Activated naive CD4-positive, alpha-beta T cell treated with anti-CD3 and anti-CD28 coated beads, Interleukin-2, amount 10 ng/mL, durations not matched to agents 7 days and 5 days (primary cell): ENCODE measurements at places on chromosomes 5 and 9.

DNA sequence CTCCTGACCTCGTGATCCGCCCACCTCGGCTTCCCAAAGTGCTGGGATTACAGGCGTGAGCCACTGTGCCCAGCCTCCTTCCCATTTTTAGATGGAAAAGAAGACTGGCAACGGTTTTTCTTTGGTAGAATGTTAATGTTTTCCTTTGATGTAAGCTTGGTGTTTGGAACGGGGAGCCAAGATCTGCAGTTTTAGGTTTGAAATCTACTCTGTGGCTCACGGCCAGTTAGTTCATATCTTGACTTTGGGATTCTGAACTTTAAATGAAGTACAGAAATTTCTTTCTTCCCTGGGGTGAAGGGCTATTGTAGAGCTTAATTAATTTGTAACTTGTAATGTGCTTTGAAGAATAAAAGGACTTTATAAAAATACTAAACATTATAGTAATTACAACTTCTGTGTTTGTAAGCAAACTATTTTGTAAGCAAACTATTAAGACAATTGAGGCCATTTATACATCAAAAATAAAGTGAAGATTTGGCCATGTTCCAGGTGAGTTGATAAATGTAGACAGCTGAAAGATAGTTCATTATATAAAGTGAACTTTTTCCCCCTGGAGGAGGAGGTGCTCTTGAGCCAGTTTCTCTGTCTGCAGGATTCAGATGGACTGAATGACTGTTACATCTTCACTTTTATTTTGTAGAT is 117.1 kb upstream of the TUT7 start:
- H3K4me3 ChIP-seq = no peak overlapping the region
- no peaks in the 10 kb centered on the region for H3K36me3 ChIP-seq
- no peaks in the 10 kb centered on the region for H3K4me1 ChIP-seq
- H3K27ac ChIP-seq = no peak overlapping the region
- DNase-seq = no peak

DNA sequence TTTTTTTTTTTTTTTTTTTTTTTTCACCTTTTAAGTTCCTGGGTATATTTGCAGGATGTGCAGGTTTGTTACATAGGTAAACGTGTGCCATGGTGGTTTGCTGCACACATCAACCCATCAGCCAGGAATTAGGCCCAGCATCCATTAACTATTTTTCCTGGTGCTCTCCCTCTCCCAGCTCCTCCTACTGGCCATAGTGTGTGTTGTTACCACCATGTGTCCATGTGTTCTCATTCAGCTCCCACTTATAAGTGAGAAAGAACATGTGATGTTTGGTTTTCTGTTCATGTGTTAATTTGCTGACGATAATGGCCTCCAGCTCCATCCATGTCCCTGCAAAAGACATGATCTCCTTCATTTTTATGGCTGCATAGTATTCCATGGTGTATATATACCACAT is 350.5 kb downstream of the MAN2A1 start:
- no peaks in the 10 kb centered on the region for H3K27me3 ChIP-seq
- no peak overlapping the region for H3K27ac ChIP-seq
- peaks cover 5% of the 10 kb centered on the region for H3K4me1 ChIP-seq
- DNase-seq = no peak

- H3K36me3 ChIP-seq = peaks cover 47% of the 10 kb centered on the region
- H3K4me1 ChIP-seq = no peaks in the 10 kb centered on the region
- DNase-seq = no peak
- H3K27me3 ChIP-seq = no peaks in the 10 kb centered on the region
Measured at GRCh38 chr5:111387361-111387760, 125.0 kb downstream of the STARD4 start.

DNA sequence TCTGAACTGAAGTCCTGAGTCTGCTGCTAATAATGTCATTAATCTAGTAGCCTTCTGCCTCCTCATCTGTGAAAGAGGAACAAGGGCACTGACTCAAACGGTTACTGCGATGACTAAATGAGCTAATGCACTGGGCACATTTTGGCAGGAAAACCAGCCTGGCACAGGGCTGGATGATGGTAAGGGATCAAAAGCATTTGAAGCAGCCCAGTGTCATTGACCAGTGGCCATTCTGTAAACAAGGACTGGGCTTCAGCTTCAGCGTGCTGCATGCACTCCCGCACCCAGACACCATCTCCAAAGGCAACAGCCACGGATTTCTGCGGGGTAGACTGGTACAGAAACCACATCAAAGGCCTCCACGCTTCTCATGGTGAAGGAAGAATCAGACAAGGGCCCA is 8.0 kb downstream of the GCNT4 start:
- H3K4me1 ChIP-seq = peaks cover 54% of the 10 kb centered on the region
- H3K36me3 ChIP-seq = peaks cover 38% of the 10 kb centered on the region
- H3K27ac ChIP-seq = no peak overlapping the region
- H3K4me3 ChIP-seq = no peak overlapping the region
- no peak for DNase-seq
- H3K27me3 ChIP-seq = no peaks in the 10 kb centered on the region

- H3K36me3 ChIP-seq = no peaks in the 10 kb centered on the region
- no peak overlapping the region for H3K4me3 ChIP-seq
- DNase-seq = no peak
- no peaks in the 10 kb centered on the region for H3K4me1 ChIP-seq
- no peaks in the 10 kb centered on the region for H3K27me3 ChIP-seq
Measured at GRCh38 chr5:148186248-148187003, 16.4 kb upstream of the SPINK6 start.

DNA sequence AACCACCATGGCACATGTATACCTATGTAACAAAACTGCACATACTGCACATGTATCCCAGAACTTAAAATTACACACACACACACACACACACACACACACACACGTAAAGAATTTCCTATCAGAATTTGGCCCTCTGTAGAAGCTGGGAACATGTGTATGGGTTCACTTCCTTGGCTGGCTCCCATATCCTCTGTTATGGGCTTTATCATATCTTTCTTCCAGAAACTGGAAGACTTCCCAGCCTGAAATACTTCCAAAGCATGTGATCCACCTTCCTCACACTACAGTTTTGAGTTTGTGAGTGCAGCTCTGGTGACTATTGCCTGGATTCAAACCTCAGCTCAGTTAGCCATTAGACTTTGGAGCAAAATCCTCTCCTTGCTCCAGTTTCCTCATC is 78.6 kb upstream of the GDNF start:
- H3K4me3 ChIP-seq = no peak overlapping the region
- H3K4me1 ChIP-seq = no peaks in the 10 kb centered on the region
- no peaks in the 10 kb centered on the region for H3K27me3 ChIP-seq
- no peaks in the 10 kb centered on the region for H3K36me3 ChIP-seq
- H3K27ac ChIP-seq = no peak overlapping the region

GRCh38 chr9:79185866-79186265 is 385.9 kb upstream of the TLE4 start:
- no peak for DNase-seq
- H3K36me3 ChIP-seq = no peaks in the 10 kb centered on the region
- no peaks in the 10 kb centered on the region for H3K4me1 ChIP-seq
- H3K27ac ChIP-seq = no peak overlapping the region
- H3K27me3 ChIP-seq = peaks cover 4% of the 10 kb centered on the region

DNA sequence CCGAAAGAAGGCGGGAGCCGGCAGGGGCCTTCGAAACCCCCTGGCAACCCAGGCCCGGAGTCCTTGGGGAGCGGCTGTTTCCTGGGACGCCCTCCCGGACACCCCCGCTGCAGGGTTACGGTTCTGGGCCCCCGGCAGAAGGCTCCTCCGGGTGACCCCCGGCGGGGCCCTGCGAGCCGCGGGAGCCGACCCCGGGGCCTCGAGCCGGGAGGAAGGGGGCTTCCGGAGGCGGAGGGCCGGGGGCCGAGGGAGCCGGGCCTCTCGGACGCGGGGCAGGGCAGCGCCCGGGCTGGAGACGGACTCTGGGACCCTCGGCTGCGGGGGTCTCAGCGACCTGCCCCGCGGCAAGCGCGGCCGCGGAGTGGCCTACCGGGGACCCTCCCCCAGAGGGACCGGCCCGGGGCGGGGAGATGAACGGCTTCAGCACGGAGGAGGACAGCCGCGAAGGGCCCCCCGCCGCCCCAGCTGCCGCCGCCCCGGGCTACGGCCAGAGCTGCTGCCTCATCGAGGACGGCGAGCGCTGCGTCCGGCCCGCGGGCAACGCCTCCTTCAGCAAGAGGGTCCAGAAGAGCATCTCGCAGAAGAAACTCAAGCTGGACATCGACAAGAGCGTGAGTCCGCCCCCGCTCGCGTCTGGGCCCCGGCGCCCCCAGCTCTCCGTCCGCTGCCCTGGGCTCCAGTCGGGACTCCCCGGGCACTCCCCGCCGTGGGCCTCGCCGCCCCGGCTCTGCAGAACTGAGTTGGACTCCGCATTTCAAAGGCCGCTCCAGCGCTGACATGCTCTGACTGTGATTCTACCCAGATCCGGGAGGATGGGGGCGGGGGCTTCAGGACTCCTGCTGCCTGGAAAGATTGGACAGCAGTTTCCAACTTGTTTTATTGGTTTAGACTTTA is 645 bp downstream of the SAP30L start:
- peak overlapping the region; percentile 77 for H3K27ac ChIP-seq
- peak overlapping the region; percentile 91 for H3K4me3 ChIP-seq
- peak; percentile 63 for DNase-seq
- H3K27me3 ChIP-seq = no peaks in the 10 kb centered on the region

DNA sequence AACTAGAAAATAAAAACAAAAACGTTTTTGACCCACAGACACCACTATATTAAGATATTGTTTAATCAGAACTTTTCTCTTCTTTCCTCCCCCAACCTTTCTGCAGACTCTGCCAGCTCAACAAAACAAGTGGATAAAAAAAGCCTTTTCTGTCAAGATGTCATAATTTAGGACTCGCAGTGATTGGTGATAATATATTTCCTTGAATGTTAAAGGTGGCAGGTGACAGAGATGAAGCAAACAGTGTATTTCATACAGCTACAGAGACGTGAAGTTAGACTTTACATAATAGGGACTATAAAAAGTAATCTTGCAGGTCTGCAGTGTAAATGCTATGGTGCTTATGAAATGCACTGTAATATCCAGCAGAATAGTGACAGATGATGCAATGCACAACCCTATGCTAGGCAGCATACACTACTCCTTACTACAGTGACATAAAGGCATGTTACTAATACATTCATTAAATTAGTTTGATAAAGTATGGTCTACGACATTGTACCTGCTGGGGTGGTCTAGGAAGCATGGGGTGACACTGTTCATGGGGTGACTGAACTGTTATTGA is 326.7 kb upstream of the GRAMD2B start:
- no peak overlapping the region for H3K4me3 ChIP-seq
- no peak overlapping the region for H3K27ac ChIP-seq
- no peak for DNase-seq
- no peaks in the 10 kb centered on the region for H3K36me3 ChIP-seq
- H3K27me3 ChIP-seq = no peaks in the 10 kb centered on the region
